Fibroblast of upper back skin (primary cell): ENCODE measurements at places on chromosomes 3 and 15.

GRCh38 chr15:82646250-82647044, 716 bp downstream of the CPEB1 start:
- DNase-seq, result no peak

- DNase-seq, result no peak
These were observed 276.5 kb downstream of the MAGI1 start for GRCh38 chr3:65762235-65762580.

DNA sequence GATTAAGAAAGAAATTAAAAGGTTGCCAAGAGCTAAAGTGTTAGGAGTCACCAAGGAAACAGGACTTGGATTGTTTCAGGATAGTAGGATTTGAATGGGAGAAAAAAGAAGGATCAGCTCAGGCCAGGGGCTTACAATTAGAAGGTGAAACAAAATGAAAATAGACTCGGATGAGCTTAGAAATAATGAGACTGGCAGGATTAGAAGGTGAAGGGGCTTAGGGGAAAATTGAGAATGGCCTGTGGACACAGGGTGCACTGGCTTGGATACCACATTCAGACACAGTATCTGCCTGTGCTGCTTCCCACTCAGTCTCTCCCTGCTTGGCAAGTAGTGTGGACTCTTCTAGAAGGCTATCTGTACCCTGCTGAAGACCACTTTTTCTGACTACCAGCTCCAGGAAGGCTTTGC, 206.1 kb upstream of the ATP10A start:
- no peak for DNase-seq

- DNase-seq, result no peak
These were observed 53.7 kb upstream of the CSTA start for GRCh38 chr3:122271246-122271898.

DNA sequence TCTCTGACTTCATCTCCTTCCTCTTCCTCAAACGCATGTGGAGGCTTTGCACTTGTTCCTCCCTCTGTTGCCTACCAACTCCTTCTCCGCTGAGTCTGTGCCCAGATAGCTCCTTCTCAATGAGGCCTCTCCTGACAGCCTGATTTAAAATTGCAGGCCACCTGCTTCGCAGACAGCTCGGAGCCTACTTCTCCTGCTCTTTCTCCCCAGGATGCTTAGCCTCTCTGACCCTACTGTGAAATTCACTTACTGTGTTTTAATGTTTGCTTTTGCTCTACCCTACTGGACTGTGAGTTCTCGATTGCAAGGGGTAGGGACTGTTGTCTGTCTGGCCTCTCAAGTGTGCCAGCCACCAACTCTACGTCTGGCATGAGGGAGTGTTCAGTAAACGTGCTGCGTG, 83.4 kb downstream of the EEFSEC start:
- DNase-seq, result no peak
